Umbilical cord (tissue), 2 donors: ENCODE measurements at places on chromosomes 11 and 22. TPM values are rescaled to one million over a fixed set of nuclear protein-coding genes. Genes with fewer than 3 reads are reported as not detected.

- peak; percentile 94 for DNase-seq
Observed at GRCh38 chr11:49208006-49208721, at the start of gene FOLH1. Gene FOLH1, minus strand, starts transcription at chr11:49208602. Its CDS starts 193 bp downstream, at chr11:49208409.

DNA sequence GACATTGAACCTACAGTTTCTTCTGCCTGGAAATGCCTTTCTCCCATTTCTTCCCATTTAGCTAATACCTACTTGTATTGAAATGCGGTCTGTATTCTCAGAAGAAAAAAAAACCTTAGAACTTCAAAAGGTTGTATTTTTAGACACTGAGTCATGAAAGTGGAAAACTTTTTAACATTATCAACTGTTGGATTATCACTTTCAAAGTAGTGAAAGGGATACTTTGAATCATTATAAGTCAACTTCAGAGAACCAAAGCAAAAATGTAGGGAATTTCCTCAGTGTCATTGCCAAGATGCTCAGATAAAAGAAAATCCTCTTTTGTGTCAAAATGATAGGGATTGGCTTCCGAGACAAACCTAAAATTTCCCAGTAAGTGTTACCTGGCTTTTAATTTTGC, 6.6 kb downstream of the HOATZ start:
- DNase-seq, result peak; percentile 32

GRCh38 chr11:58046231-58046630, 15.5 kb downstream of the OR6Q1 start:
- no peak for DNase-seq

GRCh38 chr11:131773626-131774025, 403.2 kb downstream of the NTM start:
- no peak for DNase-seq

GRCh38 chr11:15816260-15816871, 540.0 kb downstream of the SOX6 start:
- DNase-seq, result peak; percentile 54

DNA sequence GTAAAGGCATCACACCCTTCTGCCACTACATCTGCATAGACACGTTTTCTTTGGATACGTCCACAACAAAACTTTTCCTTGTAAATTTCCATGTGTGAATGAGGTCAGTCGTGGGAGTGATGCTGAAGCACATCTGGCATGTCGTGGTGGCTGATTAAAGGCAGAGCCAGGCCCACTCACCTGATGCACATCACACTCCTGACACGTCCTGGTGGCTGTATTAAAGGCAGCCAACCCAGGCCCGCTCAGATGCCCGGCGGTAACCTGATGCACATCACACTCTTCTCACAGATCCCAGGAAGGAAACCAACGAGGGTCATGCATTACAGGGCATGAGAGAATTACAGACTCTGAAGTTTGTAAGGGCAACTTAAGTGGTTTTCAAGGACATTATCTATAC, 321.6 kb upstream of the B3GAT1 start:
- no peak for DNase-seq

DNA sequence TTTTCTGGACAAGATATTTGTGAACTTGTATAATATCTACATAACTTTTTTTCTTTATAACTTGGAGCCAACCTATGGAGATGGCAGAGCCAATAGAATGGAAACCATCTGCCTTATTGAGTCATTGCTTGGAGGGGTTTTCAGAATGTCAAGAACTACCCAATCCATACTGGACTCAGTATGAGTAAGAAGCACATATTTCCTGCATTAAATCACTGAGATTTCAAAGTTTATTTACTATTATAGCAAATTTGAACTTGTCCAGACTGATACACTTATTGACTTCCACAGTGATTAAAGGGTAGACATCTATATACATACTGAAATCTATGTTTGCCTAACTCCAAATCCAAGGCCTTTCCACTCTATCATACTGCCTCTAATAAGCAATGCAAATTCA, 704.0 kb downstream of the KCNA4 start:
- DNase-seq, result no peak

GRCh38 chr11:47944632-47945031, 35.7 kb upstream of the PTPRJ start:
- DNase-seq, result no peak

DNA sequence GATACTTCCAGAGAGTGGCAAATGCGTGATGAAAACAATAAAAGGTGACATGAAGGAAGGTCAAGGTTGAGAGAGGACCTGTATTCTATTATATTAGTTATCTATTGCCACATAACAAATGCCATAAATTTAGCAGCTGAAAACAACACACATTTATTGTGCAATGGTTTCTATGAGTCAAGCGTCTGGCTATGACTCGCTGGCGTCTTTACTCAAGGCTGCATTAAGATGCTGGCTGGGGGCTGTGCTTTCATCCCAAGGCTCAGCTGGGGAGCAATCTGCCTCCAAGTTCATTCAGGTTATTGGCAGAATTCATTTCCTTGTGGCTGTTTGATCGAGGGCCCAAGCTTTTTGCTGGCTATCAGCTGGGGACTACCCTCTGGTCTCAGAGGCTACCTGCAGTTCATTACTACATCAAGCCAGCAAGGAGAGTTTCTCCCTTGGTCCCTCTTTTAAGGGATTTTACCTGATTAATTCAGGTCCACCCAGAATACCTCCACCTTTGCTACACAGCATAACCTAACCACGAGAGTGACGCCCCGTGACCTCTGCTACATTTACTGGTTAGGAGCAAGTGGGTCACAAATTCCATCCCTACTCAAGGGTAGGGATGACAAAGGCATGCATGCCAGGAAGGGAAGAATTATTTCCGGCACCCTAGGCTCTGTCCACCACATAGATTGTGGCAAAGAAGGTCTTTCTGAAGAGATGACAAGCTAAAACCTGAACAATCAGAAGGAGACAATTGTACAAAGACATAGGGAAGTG, 549.1 kb downstream of the MN1 start:
- DNase-seq, result peak; percentile 19

DNA sequence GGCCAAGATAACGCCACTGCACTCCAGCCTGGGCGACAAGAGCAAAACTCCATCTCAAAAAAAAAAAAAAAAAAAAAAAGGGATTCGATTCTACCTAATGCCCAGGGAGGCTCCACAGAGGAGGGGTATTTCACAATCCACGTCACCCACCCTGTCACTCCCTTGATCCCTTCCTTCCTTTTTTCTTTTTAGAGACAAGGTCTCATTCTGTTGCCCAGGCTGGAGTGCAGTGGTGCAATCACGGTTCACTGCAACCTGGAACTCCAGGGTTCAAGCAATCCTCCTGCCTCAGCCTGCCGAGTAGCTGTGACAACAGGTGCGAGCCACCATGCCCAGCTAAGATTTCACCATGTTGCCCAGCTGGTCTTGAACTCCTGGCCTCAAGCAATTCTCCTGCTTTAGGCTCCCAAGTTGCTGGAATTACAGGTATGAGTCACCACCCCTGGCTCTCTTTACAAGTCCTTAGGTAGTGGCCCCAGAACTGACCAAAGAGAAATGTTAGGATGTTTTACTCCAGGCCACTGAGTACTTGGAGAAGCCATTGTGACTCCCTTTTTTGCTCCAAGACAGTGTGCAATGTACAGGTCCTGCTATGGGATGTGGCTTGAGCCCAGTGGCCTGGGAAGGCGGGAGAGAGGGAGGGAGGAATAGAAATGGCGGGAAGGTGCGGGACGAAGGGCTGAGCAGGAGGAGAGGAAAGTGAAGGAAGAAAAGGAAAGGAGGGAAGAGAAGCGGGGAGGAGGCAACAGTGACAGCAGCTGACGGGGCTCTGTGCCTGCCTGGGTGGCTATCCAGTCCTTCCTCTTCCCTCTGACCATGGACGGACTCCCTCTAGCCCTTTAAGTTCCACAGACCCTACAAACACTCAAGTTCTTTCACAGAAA, 11.8 kb upstream of the FXYD2 start:
- DNase-seq, result no peak

DNA sequence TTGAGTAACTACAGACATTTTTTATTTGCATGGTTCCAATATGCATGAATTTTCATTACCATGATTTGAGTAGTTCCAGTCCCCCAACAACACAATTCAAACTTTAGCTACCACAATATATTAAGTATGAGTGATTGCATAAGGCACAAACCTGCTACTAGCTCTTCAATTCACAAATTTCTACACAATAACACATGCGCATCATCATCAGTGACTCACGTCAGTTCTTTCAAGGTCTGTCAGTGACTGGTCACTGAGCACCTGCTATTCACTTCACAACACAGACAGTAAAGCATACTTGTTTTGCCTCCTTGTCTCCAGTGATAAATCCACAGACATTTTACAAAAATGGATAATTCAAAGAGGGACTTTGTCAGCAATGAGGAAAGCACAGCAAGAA, 435.1 kb upstream of the CCDC90B start:
- DNase-seq, result no peak

- no peak for DNase-seq
Observed at GRCh38 chr11:120310870-120311269, 14.2 kb upstream of the TLCD5 start.

GRCh38 chr11:56889986-56890385, 98.7 kb upstream of the OR5AK2 start:
- peak; percentile 24 for DNase-seq

DNA sequence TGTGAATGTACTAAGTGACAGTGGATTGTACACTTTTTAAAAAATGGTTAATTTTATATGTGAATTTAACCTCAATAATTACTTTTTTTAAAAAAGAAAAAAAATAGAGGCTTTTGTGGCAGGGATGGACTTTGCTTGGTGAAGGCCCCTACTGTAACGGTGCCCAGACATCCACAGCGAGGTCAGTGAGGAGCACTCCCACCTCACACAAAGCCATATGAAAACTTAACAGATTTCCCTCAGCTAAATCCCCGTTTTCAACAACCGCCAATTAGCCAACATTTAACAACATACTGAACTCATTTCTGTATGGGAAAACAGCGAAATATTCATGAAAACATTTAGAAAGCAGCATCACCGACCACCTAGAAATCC, 642 bp upstream of the C11orf58 start:
- no peak for DNase-seq

GRCh38 chr22:24525416-24526037, 29.4 kb downstream of the GUCD1 start:
- peak; percentile 69 for DNase-seq

- peak; percentile 54 for DNase-seq
Observed at GRCh38 chr22:39360674-39361413, 11.1 kb downstream of the SYNGR1 start.

GRCh38 chr11:118618991-118619375, 11.6 kb downstream of the PHLDB1 start:
- DNase-seq, result peak; percentile 94

DNA sequence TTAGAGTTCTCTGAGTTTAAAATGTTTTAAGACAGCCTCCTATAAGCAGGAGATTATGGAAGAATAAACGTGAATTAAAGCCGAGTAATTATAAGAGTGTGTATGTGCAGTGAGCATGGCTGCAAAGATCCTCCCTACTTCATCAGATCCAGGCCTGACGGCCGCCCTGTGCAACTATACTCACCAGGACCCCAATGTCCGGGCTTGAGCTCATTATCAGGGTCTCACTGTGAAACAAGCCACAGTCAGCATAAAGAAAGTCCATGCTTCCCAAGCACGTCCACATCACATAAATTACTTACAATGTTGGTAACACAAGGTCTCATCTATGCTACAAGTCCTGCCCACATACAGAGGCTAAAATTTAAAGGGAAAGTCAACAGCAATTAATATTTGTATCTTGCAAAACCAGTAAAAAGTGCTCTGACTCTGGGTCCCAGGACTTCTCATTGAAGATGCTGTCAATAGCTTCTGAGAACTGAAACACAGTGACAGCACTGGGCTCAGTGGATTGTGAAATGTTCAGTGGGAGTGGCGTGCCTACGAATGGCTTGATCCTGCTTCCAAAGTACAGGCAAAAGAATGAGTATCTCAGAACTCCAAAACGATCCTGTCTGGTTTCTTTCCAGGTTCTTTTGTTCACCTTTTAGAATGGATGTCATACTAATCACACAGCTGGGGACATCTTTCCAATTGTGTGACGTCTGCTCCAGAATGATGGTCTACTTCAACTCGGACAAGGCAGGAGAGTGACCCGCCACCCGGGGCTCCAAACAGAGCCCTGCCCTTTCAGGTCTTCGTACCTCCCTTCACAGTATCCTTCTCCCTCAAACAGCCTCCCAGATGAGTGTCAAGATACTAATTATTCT, 72.1 kb upstream of the ARFGAP3 start:
- DNase-seq, result peak; percentile 48

- no peak for DNase-seq
Observed at GRCh38 chr11:94507485-94507884, 4.8 kb upstream of the C11orf97 start.

DNA sequence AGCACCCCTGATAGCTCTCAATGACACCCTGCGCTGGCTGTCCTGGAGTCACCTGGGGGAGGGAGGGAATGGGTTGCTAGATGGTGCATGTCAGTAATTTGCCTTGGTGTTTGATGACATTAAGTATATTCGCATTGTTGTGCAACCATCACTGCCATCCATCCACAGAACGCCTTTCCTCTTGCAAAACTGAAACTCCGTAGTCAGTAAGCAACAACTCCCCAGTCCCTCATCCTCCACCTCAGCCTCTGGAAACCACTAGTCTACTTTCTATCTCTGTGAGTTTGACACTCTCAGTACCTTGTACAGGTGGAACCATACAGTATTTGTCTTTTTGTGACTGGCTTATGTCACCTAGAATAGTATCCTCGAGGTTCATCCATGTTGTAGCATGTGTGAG, 62.6 kb downstream of the PKNOX2 start:
- DNase-seq, result no peak

GRCh38 chr11:97979741-97980140, 1041.0 kb upstream of the CNTN5 start:
- no peak for DNase-seq

DNA sequence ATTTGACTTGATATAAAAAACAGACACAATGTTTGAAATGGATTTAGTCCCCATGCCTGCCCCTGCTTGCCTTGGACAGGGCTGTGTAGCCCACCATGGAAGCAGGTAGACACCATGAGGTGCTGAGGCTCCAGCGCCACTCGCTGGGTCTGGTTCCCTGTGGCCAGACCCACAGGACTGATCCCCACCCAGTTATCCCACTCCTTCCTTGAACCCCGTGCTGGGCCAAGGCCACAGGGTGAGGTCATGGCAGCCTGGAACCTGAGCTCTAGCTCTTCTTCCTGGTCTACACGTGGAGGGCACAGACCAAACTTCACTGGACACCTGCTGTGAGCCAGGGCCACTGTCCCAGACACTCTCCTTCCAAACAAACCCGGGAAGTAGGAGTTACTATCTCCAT, 42.5 kb downstream of the GAB4 start:
- DNase-seq, result no peak

MS4A14 gene
- 2.4 TPM for total RNA-seq

SMIM35 gene
- 1.4 TPM for total RNA-seq

ANO3 gene
- total RNA-seq, result 4.6 TPM

INS gene
- not detected for total RNA-seq

C11orf65 gene
- total RNA-seq, result 1.2 TPM

PRR5L gene
- 46.9 TPM for total RNA-seq

NELL1 gene
- 4.3 TPM for total RNA-seq

C22orf42 gene
- total RNA-seq, result 0.96 TPM

POU2F3 gene
- total RNA-seq, result 3.1 TPM

KIRREL3 gene
- 0.72 TPM for total RNA-seq

ACAD8 gene
- total RNA-seq, result 8.2 TPM

SLC25A45 gene
- 5.3 TPM for total RNA-seq

DGCR6 gene
- 11.6 TPM for total RNA-seq

UBE2L6 gene
- total RNA-seq, result 26.5 TPM

BIRC3 gene
- 3.9 TPM for total RNA-seq
